ENCODE measurements at places on chromosomes 4 and X. TPM values are rescaled to one million over a fixed set of nuclear protein-coding genes. Genes with fewer than 3 reads are reported as not detected.
A peak's percentile ranks its signal among the peaks of the same experiment; 100 is the strongest.

DNA sequence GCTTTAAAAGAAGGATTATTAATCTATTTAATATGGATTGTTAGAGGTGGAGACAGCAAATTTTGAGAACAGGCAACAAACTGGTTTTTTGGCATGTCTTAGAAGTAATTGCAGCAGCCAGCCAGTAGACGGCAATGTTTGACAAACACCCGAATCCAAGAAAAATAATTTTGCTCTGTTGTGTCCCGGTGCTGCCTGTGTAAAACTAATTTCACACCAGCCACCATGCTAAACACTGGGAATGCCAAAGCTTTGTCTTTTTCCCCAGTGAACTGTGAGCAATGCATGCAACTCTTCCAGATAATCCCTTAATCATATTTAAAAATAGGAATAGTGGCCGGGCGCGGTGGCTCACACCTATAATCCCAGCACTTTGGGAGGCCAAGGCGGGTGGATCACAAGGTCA is 25.9 kb downstream of the SMIM31 start:
- peak; percentile 44 for DNase-seq

GRCh38 chrX:114999906-115000305 is 17.5 kb downstream of the IL13RA2 start:
- DNase-seq = no peak

GRCh38 chr4:138709859-138710258 is 305.7 kb upstream of the NOCT start:
- DNase-seq = no peak

Gene PPAT
- total RNA-seq = 13.2 TPM

Gene SGMS2
- 5.4 TPM for total RNA-seq

DNA sequence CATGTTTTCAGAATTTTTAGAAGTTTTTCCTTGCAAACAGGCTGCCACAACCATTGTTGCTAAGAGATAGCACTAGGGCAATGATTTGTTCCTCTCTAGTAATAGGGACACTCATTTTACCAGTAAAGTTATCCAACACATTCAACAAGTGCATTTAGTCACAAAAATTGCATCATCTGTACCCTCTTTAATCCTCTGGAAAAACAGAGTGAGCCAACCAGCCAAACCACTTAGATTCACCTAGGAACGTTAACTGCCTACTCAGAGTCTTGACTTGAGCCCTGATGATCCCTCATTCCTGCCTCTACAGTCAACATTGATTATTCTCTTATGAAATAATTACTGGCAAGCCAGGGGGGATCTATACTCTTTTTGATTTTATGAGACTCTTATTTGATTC is 17.0 kb upstream of the ADGRA3 start:
- DNase-seq = no peak

GRCh38 chr4:139223682-139224317 is 46.8 kb upstream of the ELF2 start:
- DNase-seq = peak; percentile 7
